Stimulated activated CD4-positive, alpha-beta T cell treated with anti-CD3 and anti-CD28 coated beads, Interleukin-4, amount 100 ng/mL, for 1 hour (primary cell): ENCODE measurements at places on chromosomes 1 and 21.

GRCh38 chr1:92485381-92486250, 1.1 kb downstream of the GFI1 start:
- DNase-seq: peak; percentile 92

DNA sequence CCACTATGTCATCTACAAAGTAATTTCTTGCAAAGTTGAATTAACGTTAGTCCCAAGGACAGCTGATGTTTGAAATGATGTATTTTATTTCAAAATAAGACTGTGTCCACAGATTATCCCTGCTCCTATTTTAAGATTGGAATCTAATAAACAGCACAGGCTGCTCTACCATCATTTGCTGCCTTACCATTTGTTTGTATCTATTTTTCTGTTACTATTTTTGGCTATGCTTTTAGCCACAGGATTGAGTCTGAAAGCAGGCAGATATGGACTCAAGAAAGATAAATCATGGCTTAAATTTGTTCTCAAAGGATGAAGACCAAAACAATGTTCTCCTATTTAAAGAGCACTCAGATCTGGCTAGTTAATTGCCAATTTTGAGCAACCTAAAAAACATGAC, 105.3 kb downstream of the RGS2 start:
- DNase-seq: no peak

DNA sequence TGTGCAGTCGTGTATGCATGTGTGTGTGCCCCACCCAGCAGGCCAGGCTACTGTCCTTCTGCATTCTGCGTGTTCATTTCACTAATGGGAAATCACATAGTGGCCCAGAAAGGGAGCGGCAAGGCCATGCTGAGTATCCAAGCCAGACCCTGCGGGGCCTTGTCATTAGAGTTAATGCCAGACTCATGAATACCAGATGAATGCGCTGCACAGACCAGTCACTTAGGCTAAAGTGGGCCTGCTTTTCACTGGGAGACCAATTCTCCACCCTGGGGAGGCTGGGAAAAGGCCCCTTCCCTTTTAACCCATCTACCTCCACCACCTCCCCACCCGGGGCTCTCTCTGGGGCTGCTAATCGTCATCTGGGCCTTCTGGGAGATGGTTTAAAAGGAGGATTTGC, 17.0 kb upstream of the GRIK3 start:
- DNase-seq: no peak

- no peak for DNase-seq
Measured at GRCh38 chr1:97457446-97458089, 463.3 kb downstream of the DPYD start.

DNA sequence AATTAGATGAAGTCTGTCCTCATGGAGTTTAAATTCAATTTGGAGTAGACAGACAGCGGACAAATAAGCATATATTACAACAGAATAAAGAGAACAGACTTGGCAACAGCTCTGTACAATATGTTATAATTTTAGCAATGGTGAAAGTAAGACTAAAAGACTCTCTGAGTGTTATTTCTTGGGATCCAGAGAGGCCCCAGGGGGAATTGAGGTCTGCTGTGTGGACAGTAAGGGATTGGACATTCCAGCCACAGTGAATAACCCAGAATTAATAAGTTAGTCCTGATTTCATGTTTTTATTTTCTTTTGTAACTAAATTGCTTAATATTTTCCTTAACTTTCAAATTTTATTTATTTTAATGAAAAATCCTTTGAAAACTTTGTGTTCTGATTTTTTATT, 101.7 kb downstream of the PATJ start:
- no peak for DNase-seq

- no peak for DNase-seq
Measured at GRCh38 chr1:19858893-19859292, 23.3 kb upstream of the OTUD3 start.

DNA sequence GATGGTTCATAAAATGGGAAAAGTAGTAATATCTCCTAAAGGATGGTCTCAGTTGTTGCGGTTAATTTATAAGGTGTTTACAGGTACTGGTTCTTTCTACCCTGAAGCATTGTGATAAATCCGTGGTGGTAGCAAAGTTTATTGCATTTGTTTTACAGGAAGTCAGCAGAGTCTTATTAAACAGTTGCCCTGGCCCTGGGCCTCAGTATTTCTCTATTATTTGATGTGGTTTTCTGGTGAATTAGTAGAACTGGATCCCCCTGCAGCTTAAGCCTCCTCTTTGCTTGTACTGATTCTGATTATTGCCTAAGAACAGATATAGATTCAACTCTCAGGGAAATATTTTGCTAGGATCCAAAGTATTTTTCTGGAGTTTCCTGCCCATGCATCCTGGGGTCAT, 76.4 kb upstream of the CD55 start:
- no peak for DNase-seq
